ENCODE measurements at places on chromosomes 13 and 19.

GRCh38 chr19:39200066-39200802 is 3.5 kb downstream of the NCCRP1 start:
- H3K4me3 ChIP-seq: no peak overlapping the region
- DNase-seq: no peak

DNA sequence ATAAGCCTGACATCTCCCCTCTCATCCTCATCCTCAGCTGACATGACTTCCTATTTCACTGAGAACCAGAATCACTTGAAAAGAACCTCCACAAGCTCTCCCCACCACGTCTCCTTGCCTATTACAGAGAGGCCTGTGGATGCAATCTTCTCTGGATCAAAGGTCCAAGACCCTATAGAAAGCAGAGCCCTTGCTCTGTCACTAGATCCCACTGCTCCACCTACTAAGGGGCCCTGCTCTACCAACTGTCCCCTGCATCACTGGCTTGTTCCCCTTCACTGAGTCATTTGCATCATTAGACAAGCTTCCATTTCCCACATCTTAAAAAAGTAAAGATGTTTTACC is 40.8 kb downstream of the RCBTB2 start:
- H3K4me1 ChIP-seq: peaks cover 24% of the 10 kb centered on the region
- no peak for DNase-seq
- no peaks in the 10 kb centered on the region for H3K27me3 ChIP-seq
- H3K27ac ChIP-seq: no peak overlapping the region
- H3K36me3 ChIP-seq: peaks cover 14% of the 10 kb centered on the region
- H3K4me3 ChIP-seq: no peak overlapping the region

DNA sequence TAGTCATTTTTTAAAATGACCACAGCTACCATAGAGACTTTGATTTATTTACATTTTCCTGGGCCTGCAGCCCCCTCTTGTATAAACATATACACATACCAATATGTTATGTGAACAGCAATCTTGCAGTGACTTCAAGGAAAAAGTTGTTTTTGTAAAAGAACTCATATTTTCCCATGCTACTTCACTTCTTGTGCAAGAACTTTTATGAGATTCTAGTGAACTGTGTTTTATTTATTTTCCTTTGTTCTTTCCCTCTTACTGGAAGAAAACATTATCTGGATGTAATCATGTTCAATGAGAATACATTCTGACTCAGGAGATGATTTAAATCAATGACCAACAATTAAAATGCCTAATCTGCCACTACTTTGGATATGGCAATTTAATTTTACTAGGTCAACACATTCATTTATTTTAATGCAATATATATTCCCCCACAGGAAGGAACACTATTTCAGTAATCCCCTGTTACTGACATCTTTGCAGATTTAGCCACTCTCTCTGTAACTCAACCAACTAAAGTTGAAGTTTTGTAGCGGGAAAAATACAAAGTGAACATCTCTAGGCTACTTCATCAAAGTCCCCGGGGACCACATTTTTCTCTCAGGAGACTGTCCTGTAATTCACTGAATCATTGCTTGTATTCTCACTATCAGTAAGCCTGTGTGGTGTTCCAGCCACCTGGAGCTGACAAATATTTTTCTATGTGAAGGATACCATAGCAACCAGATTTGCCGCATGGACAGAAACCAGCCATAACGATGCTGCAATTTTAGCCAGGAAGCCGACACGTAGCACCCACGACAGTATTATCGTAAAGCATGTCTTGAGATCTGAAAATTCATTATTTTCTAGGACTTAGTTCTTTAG is 90.5 kb downstream of the STARD13 start:
- H3K27me3 ChIP-seq: no peaks in the 10 kb centered on the region
- DNase-seq: no peak
- H3K4me1 ChIP-seq: no peaks in the 10 kb centered on the region
- no peaks in the 10 kb centered on the region for H3K36me3 ChIP-seq
- no peak overlapping the region for H3K27ac ChIP-seq
- H3K4me3 ChIP-seq: no peak overlapping the region

GRCh38 chr13:78909276-78909675 is 250.3 kb upstream of the OBI1 start:
- H3K27me3 ChIP-seq: no peaks in the 10 kb centered on the region
- H3K4me3 ChIP-seq: no peak overlapping the region
- no peaks in the 10 kb centered on the region for H3K4me1 ChIP-seq
- no peaks in the 10 kb centered on the region for H3K36me3 ChIP-seq
- DNase-seq: no peak

GRCh38 chr13:98835156-98835555 is 82.7 kb upstream of the SLC15A1 start:
- H3K27ac ChIP-seq: no peak overlapping the region
- H3K4me3 ChIP-seq: no peak overlapping the region
- DNase-seq: no peak
- no peaks in the 10 kb centered on the region for H3K27me3 ChIP-seq

GRCh38 chr19:54608792-54609191 is 15.4 kb downstream of the LILRA1 start:
- no peak overlapping the region for H3K27ac ChIP-seq
- H3K36me3 ChIP-seq: no peaks in the 10 kb centered on the region
- H3K4me3 ChIP-seq: no peak overlapping the region
- peaks cover 36% of the 10 kb centered on the region for H3K4me1 ChIP-seq
- DNase-seq: no peak

- no peak overlapping the region for H3K4me3 ChIP-seq
- no peak overlapping the region for H3K27ac ChIP-seq
- no peaks in the 10 kb centered on the region for H3K36me3 ChIP-seq
These were observed 254.3 kb downstream of the NDFIP2 start for GRCh38 chr13:79735228-79735627.

DNA sequence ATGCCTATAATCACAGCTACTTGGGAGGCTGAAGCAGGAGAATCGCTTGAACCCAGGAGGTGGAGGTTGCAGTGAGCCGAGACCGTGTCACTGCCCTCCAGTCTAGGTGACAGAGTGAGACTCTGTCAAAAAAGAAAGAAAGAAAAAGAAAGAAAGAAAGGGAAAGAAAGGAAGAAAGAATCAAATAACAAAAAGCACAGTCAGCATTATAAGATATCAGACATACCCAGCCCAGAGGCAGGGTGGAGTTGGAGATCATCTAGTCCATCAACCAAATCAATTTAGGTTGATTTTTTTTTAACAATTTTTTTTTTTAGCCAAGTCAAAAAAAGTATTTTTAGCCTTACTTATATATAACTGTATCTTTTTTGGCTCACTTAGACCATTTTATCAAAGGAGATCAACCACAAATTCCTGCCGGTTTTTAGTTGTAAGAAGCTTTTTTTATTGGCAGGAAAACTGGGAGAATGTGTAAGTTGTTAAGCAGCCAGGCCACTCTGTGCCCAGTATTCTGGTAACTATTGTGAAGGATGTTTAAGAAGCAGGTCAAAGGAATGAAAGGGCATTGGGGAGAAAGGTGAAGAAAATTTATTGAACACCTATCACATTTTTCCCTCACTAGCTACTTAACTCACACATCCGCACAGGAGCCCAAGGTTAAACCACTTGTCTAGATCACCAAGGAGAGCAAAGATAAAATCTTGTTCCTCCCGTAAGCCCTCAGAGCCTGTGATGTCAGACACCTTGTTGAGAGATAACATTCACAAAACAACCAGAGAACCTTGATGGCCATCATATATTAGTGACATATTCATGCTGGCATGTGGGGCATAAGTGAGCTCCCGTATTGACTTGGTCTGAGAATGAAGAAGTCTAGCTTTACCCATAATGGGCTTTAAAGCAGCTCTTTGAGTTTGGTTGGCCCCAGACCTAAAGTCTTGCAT is 91.8 kb downstream of the COL4A2 start:
- no peak overlapping the region for H3K4me3 ChIP-seq
- H3K36me3 ChIP-seq: no peaks in the 10 kb centered on the region
- no peak overlapping the region for H3K27ac ChIP-seq
- no peak for DNase-seq
- no peaks in the 10 kb centered on the region for H3K4me1 ChIP-seq
- H3K27me3 ChIP-seq: peaks cover 34% of the 10 kb centered on the region

DNA sequence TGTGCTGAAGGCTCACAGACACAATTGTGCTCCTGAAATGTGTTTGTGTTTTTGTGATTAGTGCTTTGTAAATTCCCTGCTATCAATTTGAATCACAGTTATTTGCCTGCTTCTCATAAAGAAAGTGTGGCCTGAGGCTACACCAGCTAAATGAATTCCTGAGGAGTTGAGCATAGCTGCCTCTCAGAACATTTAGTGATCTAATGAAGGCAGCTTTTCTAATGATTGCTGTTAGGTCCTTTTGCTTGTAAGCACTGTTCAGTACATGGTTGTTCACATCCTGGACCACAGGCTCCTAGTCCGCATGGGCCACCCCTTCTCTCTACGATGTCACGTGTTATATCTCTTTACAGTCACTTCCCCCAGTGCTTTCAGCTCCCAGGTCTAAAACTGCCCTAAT is 238.2 kb downstream of the B3GLCT start:
- H3K4me1 ChIP-seq: no peaks in the 10 kb centered on the region
- no peak overlapping the region for H3K4me3 ChIP-seq
- no peaks in the 10 kb centered on the region for H3K36me3 ChIP-seq
- no peak overlapping the region for H3K27ac ChIP-seq
- no peak for DNase-seq
- H3K27me3 ChIP-seq: peaks cover 25% of the 10 kb centered on the region

DNA sequence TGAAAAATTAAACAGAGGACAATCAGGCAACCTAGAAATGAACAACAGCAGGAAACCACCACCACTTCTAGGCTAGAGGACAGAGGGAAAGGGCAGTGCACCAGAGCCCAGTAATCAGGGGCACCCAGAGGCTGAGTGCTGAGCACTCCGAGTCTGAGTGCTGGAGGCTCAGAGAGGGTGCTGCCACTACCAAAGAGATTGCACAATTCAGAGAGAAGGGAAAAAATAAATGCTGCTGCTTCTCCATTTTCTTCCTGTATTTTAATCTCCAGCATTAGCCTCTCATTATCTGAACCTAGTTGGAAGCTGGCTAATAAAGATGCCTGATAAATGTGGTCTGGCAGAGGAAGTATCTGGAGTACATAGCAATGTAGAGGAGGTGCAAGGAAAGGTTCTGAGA is 11.8 kb upstream of the ZNF175 start:
- peaks cover 64% of the 10 kb centered on the region for H3K27me3 ChIP-seq
- H3K27ac ChIP-seq: no peak overlapping the region
- no peaks in the 10 kb centered on the region for H3K36me3 ChIP-seq
- no peak for DNase-seq

GRCh38 chr19:708154-709143 is at the start of gene PALM:
Gene PALM (plus strand): TSS chr19:708935. CDS start chr19:709147, 212 bp downstream.
- H3K36me3 ChIP-seq: no peaks in the 10 kb centered on the region
- H3K4me3 ChIP-seq: peak within 1 kb of the TSS; percentile 67
- no peak within 1 kb of the TSS for H3K27ac ChIP-seq
- peak; percentile 42 for DNase-seq
- H3K27me3 ChIP-seq: peaks cover 7% of the 10 kb centered on the region

DNA sequence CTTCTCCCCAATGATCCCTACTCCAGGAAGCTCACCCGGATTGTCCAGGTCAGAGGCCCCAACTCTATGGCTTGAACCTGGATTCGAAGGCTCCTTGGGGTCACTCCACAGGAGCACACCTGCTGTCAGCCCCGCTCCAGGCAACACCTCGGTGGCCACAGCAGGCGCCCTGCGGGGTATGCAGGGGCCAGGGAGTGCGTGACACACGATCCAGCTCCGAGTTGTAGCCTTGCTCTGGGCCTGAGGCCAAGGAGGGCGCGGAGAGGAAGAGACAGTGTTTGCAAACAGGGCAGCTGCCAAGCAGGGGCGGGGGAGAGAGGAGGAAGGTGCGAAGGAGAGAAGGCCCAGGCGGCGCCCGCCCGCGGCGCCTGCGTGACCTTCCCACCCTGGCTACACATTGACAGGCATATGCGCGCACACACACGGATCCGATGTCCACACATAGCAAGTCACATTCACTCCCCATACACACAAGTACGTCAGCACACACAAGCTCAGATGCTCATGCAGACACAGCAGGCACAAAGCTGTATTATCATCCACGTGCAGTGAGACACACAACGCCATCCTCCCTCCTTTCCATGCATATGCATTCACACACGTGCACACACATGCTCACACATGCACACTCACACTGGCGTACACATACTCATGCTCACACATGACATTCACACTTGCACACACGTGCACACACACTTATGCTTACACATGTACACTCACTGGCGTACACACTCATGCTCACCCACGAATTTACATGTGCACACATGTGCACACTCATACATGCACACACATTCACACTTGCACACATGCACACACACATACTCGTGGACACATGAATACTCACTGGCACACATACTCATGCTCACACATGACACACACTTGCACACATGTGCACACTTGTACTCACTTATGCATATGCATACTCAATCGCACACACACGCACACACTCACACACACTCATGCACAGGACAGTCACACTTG is 10.4 kb downstream of the SBK2 start:
- no peak overlapping the region for H3K4me3 ChIP-seq
- no peak for DNase-seq
- H3K27ac ChIP-seq: no peak overlapping the region
- H3K4me1 ChIP-seq: no peaks in the 10 kb centered on the region

DNA sequence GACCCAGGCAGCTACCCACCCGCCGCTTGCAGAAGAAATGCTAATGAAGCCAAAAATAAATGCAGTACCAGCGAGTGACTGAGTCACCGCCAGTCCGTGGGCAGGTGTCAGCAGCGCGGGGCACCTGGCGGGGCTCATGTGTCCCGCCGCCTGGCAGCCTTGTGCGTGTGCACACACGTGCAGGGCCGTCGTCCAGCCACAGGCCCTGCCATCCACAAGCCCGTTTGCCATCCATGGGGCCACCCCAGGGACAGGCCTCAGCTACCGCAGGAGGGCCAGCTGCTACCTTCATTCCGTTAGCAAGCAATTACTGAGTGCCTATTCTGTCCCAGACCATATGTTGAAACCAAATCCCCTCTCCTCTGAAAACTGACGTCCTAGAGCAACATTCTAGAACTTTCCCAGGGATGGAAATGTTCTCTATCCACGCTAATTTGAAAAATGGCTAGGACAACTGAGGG is 20.5 kb downstream of the NCAN start:
- H3K36me3 ChIP-seq: no peaks in the 10 kb centered on the region
- H3K27ac ChIP-seq: no peak overlapping the region
- peaks cover 8% of the 10 kb centered on the region for H3K27me3 ChIP-seq
- no peak for DNase-seq
- H3K4me3 ChIP-seq: no peak overlapping the region

DNA sequence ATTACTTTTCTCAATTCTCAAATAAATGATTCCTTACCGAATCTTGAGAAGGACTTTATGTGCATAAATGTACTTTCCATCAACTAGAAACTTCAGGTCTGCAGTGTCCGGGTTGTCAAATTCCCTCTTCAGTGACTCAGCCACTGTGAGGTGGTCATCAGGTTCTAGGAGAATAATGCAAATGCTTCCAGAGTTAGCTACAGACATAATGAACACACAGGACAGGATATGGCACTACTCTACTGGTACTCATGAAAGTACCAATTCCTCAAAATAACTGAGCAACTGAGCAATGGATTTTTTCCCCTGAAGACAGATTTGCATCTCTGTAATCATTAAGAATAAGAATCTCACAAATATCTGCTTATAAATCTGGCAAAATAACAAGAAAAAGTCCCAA is 31.2 kb downstream of the RCBTB2 start:
- H3K36me3 ChIP-seq: no peaks in the 10 kb centered on the region
- peaks cover 48% of the 10 kb centered on the region for H3K4me1 ChIP-seq
- no peak overlapping the region for H3K4me3 ChIP-seq
- H3K27me3 ChIP-seq: no peaks in the 10 kb centered on the region
- H3K27ac ChIP-seq: no peak overlapping the region

- H3K27me3 ChIP-seq: no peaks in the 10 kb centered on the region
- peak; percentile 71 for DNase-seq
- peaks cover 26% of the 10 kb centered on the region for H3K4me1 ChIP-seq
- peak within 1 kb of the TSS; percentile 94 for H3K27ac ChIP-seq
These were observed at the start of gene ETHE1 for GRCh38 chr19:43526884-43527859. Gene ETHE1 (minus strand): TSS chr19:43527201. CDS start chr19:43527177, 24 bp downstream.

- H3K27ac ChIP-seq: peak overlapping the region; percentile 94
- peaks cover 17% of the 10 kb centered on the region for H3K27me3 ChIP-seq
- H3K4me3 ChIP-seq: peak overlapping the region; percentile 87
These were observed 15.0 kb upstream of the NANOS3 start for GRCh38 chr19:13861714-13862531.
